ENCODE measurements at places on chromosomes 2 and 18.

GRCh38 chr2:3637311-3637675 lies 20.7 kb upstream of the ALLC start:
- DNase-seq = no peak

DNA sequence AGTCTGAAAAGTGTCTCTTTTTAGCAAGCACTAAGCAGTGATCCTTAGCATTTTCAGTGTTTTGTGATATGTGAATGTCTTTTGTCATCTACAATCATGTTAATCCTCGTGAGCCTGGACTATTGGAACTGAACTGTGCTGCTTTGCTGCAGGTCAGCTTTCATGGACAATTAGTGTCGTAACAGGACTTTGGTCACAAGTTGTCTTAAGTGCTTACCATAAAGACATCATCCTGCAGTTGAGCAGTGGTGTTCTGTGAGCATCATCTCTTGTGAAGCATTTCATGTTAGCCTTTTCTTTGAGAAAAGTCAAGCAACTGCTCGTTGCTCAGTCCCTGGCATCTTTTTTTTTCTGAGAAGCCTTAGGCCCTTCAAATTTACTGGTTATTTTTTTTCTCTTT lies 135.9 kb downstream of the ZNF407 start:
- no peak for DNase-seq

DNA sequence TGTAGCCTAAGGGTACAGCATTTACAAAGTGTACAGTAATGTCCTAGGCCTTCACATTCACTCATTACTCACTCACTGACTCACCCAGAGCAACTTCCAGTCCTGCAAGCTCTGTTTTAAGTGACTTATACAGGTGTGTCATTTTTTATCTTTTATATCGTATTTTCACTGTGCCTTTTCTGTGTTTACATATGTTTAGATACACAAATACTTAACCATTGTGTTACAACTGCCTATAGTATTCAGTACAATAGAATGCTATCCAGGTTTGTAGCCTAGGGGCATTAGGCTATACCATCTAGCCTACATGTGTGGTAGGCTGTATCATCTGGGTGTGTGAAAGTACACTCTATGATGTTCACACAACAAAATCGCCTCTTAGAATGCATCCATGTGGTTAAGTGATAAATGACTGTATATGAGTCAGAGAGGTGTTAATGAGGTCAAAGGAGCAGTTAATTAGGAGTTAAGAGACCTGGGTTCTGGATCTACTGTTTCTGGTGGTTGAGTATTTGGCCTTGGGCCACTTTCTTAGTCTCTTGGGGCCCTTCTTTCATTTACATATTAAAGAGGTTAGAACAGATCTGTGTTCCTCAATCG lies 149.1 kb downstream of the GREB1L start:
- peak; percentile 35 for DNase-seq

GRCh38 chr2:85951351-85952067 lies 62.7 kb upstream of the ST3GAL5 start:
- DNase-seq = no peak

DNA sequence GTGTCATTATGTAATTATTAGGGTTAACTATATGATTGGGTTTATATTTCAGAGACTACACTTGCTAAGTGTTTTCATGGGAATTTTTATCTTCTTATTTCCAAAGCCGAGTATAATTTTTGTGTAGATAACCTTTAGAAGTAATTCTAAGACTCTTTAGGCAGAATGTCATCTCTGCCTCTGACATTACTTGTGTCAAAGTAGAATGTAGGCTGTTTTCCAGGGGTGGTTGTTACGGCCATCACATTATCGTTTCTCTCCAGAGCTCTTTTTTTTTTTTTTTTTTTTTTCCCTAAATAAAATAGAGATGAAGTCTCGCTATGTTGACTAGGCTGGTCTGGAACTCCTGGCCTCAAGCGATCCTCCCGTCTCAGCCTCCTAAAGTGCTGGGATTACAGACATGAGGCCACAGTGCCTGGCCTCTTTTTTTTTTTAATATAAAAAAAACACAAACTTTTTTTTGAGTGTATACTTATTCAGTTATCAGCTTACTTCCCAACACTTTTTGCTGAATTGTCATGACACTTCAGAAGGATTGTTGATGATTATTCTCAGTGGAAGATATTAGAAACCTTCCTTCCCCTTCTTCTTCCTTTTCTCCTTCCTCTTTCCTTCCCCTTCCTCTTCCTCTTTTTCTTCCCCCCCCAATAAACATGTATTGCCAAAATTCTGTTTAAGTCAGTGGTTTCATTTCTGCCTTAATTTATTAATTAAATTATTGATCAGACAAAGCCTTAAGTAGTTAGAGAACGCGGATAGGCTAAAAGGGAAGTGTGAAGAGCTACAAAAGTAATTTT lies 2.3 kb downstream of the PIKFYVE start:
- DNase-seq = no peak

DNA sequence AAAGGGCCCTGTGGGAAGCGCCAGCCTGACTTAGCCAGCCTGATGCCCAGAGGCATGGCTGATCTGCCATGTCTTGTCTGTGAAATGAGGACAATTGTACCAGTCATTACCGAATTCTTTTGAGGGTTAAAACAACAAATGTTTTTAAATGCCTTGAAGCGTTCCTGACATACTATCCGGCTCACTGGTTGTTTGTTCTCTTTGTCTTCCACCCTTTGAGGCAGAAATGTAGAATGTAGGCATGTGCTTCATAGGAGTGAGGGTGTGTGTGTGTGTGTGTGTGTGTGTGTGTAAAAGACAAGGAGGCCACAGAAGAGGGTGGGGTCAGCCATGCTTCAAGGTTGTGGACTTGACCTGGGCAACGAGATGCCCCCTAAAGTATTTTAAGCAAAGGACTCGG lies 35.5 kb downstream of the TGFBRAP1 start:
- DNase-seq = no peak

- no peak for DNase-seq
Measured at GRCh38 chr2:190362894-190363293, 19.5 kb downstream of the INPP1 start.
